ENCODE measurements at places on chromosomes 2 and 18. TPM values are rescaled to one million over a fixed set of nuclear protein-coding genes. Genes with fewer than 3 reads are reported as not detected.

DNA sequence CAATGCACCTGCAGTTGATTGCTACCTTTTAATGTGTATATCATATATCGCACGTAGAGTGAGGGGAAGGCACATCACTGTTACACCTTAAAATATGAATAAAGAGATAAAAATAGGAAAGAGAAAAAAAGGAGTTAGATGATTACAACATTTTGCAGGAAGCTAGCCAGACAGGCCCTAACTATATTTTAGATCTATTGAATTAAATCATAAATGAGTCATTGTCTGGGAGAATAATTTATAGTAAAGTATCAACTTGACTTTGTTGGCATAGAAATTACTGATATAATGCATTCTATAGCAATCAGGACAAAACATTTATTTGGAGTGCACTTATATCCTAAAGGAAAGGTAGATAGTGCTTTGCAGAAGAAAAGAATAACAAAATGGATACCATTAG lies 384.9 kb upstream of the NXPH2 start:
- no peak overlapping the region for H3K4me3 ChIP-seq
- no peaks in the 10 kb centered on the region for H3K27me3 ChIP-seq
- no peaks in the 10 kb centered on the region for H3K4me1 ChIP-seq

DNA sequence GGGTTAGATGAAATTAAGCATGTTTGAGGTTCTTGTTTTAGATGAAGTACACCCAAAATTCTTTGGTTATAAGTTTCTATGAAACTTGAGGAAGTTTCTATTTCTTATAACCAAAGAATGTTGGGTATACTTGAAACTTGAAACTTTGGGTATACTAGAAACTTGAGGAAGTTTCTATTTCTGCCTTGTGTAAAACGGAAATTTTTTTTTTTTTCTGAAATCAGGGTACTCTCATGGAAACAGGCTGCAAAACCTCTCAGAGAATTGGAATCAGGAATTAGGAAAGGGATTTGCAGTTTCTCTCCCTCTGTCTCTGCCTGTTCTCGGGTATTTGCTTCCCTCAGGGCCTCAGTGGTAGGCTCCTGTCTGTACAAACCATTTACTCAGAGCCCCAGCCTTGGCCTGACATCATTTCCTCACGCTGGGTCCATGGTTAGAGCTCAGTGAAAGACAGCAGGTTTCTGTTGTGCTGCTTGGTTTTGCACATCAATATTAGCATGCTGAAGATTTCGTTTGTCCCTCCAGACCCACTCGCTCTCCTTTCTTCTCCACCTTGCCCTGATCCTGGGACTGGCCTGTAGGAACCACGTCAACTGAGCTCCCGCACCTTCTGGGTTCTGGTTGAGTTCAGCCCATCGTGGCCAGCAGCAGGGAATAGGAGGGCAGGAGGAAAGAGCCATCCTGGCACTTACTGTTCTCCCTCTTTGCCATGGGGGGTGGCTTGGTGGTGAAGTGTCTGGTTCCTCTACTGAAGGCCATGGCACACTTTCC lies 106.4 kb downstream of the POLR1A start:
- H3K27ac ChIP-seq = peak overlapping the region; percentile 90
- H3K4me3 ChIP-seq = no peak overlapping the region
- no peaks in the 10 kb centered on the region for H3K27me3 ChIP-seq
- H3K4me1 ChIP-seq = peaks cover 60% of the 10 kb centered on the region
- no peaks in the 10 kb centered on the region for H3K36me3 ChIP-seq
- DNase-seq = no peak

DNA sequence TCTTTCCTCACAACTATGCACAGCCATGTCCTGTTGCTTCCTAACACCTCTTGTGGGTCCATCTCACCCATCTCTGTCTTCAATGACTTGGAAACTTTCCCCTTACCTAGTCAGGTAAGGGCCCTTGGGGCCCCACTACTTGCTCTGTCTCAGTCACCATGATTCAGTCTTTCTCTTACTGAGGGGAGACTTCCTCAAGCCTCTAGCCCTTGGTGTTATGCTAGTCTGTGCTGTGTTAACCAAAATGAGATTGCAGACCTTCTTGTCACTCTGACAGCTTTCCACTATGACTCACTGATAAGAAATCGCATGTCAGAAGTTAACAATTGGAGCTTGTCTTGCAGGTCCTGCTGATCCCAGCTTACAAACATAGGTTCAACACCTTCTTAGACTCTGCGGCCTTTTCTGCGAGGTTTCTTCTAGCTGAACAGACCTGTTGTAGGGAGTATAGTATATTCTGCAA lies 65.3 kb downstream of the WDR75 start:
- no peaks in the 10 kb centered on the region for H3K27me3 ChIP-seq
- no peaks in the 10 kb centered on the region for H3K4me1 ChIP-seq
- no peak for DNase-seq
- H3K4me3 ChIP-seq = no peak overlapping the region
- no peak overlapping the region for H3K27ac ChIP-seq

DNA sequence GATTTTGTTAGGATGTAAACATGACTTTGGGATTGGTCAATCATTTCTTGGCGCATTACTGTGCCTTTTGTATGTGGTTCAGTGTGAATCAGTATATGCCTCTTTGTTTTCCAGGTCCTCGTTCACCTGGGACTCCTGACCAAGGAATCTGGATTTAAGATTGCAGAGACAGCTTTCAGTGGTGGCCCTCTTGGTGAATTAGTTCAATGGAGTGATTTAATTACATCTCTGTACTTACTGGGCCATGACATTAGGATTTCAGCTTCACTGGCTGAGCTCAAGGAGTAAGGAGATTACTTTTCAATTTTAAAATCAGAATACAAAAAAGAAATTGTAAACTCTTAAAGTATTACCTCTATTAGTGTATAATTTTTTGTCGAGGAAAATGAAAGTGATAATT lies 87.6 kb downstream of the MGAT5 start:
- H3K4me3 ChIP-seq = no peak overlapping the region
- DNase-seq = no peak
- no peak overlapping the region for H3K27ac ChIP-seq

ERBB4 gene
- 6.4 TPM for total RNA-seq

DNA sequence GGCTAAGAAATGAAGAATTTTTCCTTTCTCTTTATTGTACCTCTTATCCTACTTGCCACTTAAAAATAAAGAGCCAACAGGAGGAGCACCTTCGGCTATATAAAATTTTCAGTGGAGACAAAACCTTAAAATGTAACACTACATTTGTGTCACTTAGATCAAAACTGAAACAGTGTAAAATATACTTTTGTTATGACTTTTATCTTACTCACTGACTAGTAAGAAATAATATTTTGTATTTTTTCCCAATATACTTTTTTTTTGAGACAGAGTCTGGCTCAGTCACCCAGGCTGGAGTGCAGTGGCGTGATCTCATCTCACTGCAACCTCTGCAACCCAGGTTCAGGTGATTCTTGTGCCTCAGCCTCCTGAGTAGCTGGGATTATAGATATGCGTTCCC lies 28.3 kb downstream of the KCNJ13 start:
- H3K36me3 ChIP-seq = no peaks in the 10 kb centered on the region
- no peaks in the 10 kb centered on the region for H3K27me3 ChIP-seq
- DNase-seq = no peak
- H3K4me3 ChIP-seq = no peak overlapping the region
- H3K4me1 ChIP-seq = no peaks in the 10 kb centered on the region

GRCh38 chr18:13316063-13316462 lies 97.5 kb downstream of the LDLRAD4 start:
- H3K4me3 ChIP-seq = no peak overlapping the region
- no peaks in the 10 kb centered on the region for H3K36me3 ChIP-seq
- H3K27me3 ChIP-seq = no peaks in the 10 kb centered on the region
- no peak overlapping the region for H3K27ac ChIP-seq
- DNase-seq = no peak

GRCh38 chr2:120480903-120481445 lies 135.0 kb downstream of the INHBB start:
- no peak overlapping the region for H3K4me3 ChIP-seq

- no peak overlapping the region for H3K4me3 ChIP-seq
- H3K27me3 ChIP-seq = no peaks in the 10 kb centered on the region
- no peaks in the 10 kb centered on the region for H3K4me1 ChIP-seq
- no peak overlapping the region for H3K27ac ChIP-seq
- no peaks in the 10 kb centered on the region for H3K36me3 ChIP-seq
- DNase-seq = no peak
Measured at GRCh38 chr2:114642988-114643553, 200.6 kb downstream of the DPP10 start.

GRCh38 chr2:215796140-215796855 lies 217.1 kb downstream of the MREG start:
- no peak overlapping the region for H3K4me3 ChIP-seq
- no peak for DNase-seq
- H3K27ac ChIP-seq = no peak overlapping the region
- no peaks in the 10 kb centered on the region for H3K36me3 ChIP-seq

DNA sequence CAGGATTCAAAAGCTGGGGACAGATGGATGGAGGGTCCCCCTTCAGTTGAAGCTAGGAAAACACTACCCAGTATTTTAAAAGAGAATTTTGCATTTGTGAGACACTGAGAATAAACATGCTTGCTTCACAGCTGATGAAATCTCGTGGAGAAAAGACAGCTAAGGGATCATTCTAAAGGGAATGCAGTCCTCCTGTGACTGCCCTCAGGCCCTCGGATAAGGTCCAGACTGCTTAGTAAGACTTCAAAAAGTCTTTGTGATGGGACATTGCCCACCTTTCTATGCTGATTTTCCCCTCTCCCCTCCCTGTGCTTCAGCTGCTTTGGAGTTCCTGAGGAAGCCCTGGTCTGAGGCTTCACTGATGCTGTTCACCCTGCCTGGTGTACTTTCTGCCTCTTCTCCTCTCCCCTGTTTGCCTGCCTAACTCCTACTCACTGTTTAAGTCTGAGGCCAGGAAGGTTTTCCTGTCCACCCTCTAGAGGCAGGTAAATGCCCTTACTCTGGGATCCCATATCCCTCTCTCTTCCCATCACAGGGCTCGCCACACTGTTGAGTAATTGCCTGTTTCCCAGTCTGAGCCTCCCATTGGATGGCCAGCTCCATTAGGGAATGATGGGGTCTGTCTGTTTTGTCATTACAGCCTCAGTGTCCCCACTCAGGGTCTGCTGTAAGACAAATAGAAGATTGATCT lies 26.6 kb downstream of the POLE4 start:
- no peak overlapping the region for H3K4me3 ChIP-seq
- DNase-seq = no peak
- no peak overlapping the region for H3K27ac ChIP-seq
- H3K36me3 ChIP-seq = no peaks in the 10 kb centered on the region
- H3K4me1 ChIP-seq = no peaks in the 10 kb centered on the region

DNA sequence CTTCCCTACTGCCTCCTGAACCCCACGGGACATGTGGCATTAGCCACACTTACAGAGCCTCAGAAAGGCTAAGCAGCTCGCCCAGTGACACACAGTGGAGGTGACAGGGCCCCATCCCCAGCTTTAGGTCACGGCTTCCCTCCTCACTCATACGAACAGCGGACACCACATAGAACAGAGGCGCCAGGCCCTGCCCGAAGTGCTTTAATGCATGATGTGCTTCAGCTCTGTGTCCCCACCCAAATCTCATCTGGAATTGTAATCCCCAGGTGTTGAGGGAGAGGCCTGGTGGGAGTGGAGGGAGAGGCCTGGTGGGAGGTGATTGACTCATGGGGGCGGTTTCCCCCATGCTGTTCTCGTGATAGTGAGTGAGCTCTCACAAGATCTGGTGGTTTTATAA lies 135.3 kb downstream of the PTGR3 start:
- DNase-seq = no peak
- H3K36me3 ChIP-seq = no peaks in the 10 kb centered on the region
- H3K4me3 ChIP-seq = no peak overlapping the region
- no peak overlapping the region for H3K27ac ChIP-seq
- H3K27me3 ChIP-seq = no peaks in the 10 kb centered on the region
- H3K4me1 ChIP-seq = peaks cover 25% of the 10 kb centered on the region

DNA sequence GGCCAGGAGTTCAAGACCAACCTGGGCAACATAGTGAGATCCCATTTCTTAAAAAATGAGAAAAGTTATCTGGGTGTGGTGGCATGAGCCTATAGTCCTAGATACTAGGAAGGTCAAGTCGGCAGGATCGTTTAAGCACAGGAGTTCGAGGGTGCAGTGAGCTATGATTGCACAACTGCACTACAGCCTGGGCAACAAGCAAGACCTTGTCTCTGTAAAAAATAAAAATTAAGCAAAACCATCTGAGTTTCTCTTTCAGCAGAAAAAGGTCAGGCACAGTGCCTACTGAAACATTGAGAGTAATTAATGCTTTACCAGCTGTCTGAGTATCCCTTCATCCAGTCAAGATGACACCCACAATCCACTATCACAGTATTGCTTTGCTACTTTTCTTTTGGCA lies 258.3 kb downstream of the MBD5 start:
- no peaks in the 10 kb centered on the region for H3K4me1 ChIP-seq
- H3K36me3 ChIP-seq = no peaks in the 10 kb centered on the region
- H3K4me3 ChIP-seq = no peak overlapping the region
- no peaks in the 10 kb centered on the region for H3K27me3 ChIP-seq
- DNase-seq = no peak

ESPNL gene
- total RNA-seq = 0.55 TPM

DNA sequence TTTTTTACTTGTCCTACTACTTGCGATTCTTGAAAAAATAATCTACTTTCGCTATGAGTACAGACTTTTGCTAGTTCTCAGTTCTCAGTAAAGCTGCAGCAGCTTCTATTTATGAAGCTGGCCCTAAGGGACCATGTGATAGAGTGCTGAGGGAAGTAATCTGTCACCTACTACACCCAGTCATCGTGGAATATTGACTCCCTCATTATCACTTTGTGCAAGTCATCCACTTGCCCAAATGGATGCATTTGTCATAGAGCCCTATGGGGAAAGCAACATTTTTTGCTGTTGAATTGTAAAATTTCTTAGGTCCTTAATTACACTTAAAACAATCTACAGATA lies 1919.8 kb downstream of the SUCLG1 start:
- no peak overlapping the region for H3K27ac ChIP-seq
- no peak overlapping the region for H3K4me3 ChIP-seq
- H3K4me1 ChIP-seq = no peaks in the 10 kb centered on the region
- H3K27me3 ChIP-seq = no peaks in the 10 kb centered on the region

DNA sequence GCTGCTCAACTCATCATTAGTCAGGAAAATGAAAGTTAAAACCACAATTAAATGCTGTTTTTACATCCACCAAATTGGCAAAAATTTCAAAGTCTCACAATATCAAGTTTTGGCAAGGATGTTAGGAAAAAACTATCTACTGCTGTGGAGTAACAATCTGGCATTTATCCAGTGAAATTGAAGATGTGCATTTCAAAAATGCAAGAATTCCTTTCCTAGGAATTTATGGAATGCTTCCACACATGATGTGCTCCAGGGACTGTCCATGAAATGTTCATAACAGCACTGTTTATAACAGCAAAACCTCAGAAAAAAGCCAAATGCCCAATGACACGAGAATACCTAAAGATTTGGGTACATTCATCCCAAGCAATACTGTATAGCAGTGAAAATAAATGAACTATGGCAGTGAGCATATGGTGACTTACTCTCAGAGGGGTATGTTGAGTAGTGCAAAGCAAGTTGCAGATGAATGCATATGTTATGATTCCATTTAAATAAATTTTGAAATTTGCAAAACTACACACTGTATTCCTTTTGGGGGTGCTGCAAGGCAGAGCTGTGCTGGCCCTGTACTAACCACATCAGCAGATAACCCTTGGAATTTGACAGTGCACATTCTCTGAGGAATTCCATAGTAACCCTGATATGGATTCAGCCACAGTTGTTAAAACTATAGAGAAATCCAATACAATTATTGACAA lies 41.3 kb upstream of the GYPC start:
- no peak for DNase-seq
- no peaks in the 10 kb centered on the region for H3K27me3 ChIP-seq
- H3K4me1 ChIP-seq = no peaks in the 10 kb centered on the region
- H3K36me3 ChIP-seq = no peaks in the 10 kb centered on the region

MAP3K2 gene
- total RNA-seq = 84.9 TPM

GRCh38 chr2:11987151-11987550 lies 240.7 kb downstream of the LPIN1 start:
- no peak overlapping the region for H3K4me3 ChIP-seq
- no peak overlapping the region for H3K27ac ChIP-seq
- DNase-seq = no peak
- no peaks in the 10 kb centered on the region for H3K36me3 ChIP-seq
